Activated effector memory CD4-positive, alpha-beta T cell treated with anti-CD3 and anti-CD28 coated beads, Interleukin-2, amount 50 U/mL, for 16 hours (primary cell): ENCODE measurements at places on chromosomes 1 and 21.

GRCh38 chr1:33050221-33051076, 13.8 kb upstream of the AK2 start:
- DNase-seq = no peak

- no peak for DNase-seq
These were observed 420.1 kb downstream of the DPYD start for GRCh38 chr1:97500760-97501159.

GRCh38 chr21:27192281-27192949, 225.5 kb upstream of the ADAMTS5 start:
- no peak for DNase-seq

- no peak for DNase-seq
These were observed 20.8 kb downstream of the PPFIA4 start for GRCh38 chr1:203046984-203047630.

DNA sequence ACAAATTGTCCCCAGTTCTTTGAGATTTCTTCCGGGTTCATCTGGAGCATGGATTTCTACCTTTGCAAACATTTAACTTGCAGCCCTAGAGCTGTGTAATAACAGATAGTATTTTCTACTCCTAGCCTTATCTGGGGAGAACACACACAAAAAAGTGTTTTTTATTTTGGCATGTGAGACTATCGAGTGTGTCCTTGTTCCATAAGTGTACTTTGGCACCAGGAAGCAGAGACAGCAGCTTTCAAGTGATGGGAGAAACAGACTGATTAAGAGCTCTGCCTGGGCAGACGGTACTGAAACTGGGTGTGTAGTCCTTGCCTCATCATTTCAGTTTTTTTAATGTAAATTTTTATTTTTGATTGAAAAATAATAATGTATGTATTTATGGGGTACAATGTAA, 297.4 kb downstream of the ST6GALNAC3 start:
- DNase-seq = no peak

DNA sequence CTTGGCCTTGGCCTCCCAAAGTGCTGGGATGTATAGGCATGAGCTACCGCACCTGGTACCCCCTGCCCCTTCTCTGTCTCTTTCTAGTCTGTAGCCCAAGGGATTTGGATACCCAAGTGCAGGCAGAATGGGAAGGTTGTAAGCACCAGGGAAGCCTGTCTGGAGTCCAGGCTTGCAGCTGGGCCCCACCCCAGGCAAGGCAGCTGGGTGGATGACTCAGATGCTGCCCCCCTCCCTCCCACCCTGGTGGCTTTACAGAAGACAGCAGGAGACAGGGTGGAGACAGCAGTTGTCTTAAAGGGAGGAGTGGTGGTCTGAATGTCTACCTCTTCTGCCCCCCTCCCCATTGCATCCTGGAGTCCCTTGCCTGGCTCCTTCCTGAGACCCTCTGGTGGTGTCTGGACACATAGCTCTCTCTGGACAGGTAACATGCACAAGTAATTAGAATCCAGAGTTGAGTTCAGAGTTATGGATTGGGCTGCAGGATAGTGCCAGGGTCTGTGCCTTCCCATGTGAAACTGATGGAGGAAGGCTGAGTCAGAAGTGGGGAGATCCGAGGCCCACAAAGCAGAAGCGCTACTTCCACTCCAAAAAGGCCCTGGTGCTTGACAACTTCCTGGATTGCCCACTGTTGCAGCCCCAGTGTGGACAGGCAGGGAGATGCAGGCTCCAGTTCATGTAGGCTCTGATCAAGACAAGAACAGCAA, 5.1 kb downstream of the LMNA start:
- no peak for DNase-seq

DNA sequence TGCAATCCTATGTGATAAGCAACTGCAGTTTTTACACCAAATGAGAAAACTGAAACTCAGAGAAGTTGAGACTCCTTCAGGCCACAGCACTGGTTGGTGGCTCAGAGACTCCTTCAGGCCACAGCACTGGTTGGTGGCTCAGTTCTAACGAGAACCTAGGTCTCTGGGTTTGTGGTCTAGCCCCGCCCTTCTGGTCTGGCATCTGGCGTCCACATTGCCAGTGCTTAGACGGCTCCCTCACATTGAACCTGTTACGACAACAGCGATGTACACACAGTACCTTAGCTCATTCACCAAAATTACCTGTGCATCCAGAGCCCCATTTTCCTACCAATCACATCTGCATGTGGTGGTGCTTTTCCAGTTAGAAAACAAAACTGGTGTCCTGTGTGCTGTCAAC, 66.1 kb downstream of the NID1 start:
- DNase-seq = peak; percentile 78

DNA sequence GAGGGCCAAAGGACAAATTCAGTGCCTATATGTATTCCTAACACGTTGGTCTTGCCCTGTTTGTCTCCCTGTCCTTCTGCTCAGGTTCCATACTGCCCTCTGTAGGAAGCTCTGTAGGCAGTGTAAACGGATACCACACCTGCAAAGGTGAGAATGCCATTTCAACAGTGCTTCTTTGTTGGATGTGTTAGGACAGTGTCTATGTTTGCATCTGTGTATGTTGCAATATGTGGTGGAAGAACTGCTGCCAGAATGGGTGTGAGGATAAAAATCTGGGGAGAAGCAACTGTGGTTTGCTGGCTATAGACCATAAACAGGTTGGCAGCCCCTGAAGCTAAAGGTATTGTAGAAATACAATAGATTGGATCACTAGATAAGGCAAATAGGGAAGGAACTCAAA, 113.1 kb upstream of the BMP8A start:
- no peak for DNase-seq

- no peak for DNase-seq
These were observed 146.8 kb upstream of the DPT start for GRCh38 chr1:168875831-168876230.

- no peak for DNase-seq
These were observed 7.1 kb downstream of the IGSF9 start for GRCh38 chr1:159938211-159938852.

- no peak for DNase-seq
These were observed 20.8 kb downstream of the LRP8 start for GRCh38 chr1:53307037-53307436.

DNA sequence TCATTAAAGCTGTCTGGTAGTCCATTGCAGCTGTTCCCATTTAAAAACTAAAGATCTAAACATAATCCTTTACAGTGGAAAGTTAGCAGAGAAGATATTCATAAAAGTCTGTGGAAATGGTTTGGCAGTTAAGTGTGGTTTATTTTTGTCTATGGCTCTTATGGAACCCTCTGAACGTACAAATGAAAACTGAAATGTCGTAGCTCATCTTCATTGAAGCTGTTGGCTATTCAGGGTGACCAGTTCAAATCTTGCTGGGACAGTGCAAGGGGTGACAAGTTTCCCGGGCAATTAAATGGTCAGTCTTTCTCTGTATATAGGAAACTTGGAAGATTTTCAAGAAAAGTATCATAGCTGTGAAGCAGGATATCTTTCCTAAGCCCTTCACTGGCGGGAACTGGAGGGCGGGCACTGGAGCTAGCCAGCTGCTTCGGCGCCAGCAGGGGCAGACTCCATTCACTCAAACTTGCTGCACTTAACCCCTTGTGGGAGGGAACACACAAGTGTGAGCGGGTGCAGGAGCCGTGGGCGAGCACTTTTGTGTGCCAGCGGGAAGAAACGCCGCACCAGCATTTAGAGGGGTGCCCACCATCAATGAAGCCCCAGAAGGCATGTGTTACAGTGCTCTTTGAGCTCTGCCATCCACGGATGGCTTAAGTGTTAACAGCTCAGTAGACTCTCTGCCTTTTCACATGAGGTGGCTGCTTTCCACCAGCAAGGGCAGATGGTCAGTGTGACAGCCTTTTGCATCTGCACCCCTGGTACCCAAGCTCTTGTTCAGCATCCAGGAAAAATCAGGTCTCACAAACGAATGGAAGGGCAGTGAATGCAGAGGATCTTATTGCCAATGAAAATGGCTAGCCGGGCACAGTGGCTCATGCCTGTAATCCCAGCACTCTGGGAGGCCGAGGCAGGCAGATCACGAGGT, 232.1 kb upstream of the KAZN start:
- no peak for DNase-seq

DNA sequence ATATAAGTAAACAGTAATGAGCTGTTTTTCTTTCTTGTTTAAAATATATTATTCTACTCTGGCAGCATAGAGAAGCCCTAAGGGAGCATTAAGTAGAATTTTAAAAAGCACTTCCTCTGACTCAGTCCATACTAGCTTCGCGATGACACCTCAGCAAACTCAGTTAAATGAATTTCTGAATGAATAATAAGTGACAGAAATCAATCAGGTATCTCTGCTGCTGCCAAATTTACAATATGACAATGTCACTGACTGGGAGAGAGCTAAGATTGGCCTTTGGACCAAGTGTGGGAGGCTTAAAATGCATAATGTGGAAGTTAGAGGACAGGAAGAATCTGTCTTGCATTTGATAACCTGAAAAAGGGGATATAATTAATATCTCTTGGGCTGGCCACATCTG, 296.1 kb downstream of the HHIPL2 start:
- DNase-seq = no peak

DNA sequence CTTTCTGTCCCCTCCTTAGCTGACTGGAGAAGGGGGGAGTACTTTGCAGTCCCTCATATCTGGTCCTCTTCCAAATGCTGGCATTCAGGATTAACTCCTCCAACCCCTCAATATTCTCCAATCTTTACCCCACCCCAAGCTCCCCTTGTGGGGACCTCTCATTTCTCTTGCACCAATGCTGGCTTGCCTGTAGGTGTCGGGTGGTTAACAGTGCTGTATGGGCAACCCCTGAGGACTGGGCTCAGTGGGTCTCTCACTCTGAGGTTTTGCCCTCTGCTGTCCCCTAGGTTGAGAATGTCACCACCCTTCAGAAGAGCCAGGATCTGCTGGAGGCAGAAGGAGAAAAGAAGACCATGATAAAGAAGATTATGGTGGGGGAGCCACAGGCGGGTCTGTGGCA, 27.0 kb downstream of the MROH7 start:
- no peak for DNase-seq

GRCh38 chr1:118190561-118190960, 5.5 kb upstream of the SPAG17 start:
- no peak for DNase-seq

- no peak for DNase-seq
These were observed 23.1 kb upstream of the IFNLR1 start for GRCh38 chr1:24210195-24210627.

DNA sequence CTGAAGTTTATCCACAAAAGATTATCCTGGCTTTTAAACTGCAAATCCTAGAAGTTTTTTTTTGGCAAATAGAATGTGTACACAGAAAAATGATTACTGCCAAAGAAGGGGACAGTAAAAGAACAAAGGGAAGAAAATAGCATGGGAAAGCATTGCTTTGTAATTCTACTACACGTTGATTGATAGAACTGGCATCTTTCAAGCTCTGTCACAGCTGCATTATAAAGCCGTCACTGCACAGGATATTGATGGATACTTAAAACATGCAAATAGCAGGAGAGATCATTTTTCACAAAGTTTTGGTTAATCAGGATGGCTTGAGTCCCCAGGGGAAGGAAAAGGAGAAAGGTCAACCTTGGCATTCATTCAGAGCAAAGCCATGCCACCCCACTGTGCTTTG, 183.7 kb upstream of the RRP15 start:
- DNase-seq = no peak

DNA sequence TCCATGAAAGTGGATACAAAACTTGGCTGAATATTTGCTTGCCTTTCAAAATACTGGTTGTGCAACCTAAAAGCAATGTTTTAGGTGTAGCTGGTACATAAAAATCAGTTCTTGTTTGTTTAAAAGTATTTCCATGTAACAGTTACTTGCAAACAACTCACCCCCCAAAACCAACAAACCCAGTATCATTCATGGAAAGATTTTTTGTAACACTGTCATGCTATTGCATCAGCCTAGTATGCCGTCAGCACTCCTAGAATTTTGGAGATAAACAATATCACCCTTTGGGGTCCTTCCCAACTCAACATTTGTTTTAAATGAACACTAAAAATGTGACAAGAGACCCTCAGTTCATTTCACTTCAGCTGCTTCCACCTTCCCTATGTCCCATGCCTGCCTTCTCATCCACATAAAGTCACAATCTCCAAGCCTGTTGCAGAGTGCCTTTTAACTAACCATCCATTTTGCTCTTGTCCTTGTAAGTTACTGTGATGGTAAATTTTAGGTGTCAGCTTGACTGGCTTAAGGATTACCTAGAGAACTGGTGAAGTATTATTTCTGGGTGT, 425.3 kb downstream of the DUSP10 start:
- DNase-seq = no peak

DNA sequence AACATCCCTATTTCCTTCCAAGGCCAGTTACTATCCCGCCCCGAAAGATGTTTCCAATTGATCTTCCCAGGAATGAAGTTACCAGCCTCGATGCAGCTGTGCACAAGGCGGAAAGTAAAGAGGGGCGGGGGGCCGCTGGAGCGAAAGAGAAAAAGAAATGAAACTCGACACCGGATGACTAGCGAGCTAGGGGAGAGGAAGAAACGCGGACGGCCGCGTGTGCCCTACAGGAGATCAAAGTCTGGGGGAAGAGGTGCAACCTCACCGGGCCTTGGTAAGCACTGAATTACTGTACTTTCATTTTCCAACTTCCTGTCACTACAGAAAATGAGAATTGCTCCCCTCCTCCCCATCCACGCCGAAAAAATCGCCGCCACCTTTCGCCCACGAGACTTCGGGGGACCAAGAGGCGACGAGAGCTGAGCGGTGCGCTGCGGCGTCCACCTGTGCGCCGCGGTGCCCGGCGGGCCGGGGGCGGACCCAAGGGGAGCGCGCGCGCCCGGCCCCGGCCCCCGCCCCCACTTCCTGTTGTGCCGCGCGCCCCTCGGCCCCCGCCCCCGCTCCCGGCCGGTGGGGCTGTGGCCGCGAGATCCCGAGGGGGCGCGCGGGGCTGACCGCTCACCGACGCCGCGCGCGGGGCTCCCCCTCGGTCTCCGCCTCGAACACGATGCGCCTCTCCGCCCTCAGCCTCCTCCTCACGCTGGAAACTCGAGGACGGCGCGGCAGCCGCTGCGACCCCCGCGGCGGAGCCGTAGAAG, 622 bp downstream of the ELK4 start:
- DNase-seq = peak; percentile 93

- no peak for DNase-seq
These were observed 640.7 kb downstream of the ADGRL2 start for GRCh38 chr1:82441402-82441801.
